Occipital lobe (tissue), 3 donors: ENCODE measurements at places on chromosomes 11 and 22.

DNA sequence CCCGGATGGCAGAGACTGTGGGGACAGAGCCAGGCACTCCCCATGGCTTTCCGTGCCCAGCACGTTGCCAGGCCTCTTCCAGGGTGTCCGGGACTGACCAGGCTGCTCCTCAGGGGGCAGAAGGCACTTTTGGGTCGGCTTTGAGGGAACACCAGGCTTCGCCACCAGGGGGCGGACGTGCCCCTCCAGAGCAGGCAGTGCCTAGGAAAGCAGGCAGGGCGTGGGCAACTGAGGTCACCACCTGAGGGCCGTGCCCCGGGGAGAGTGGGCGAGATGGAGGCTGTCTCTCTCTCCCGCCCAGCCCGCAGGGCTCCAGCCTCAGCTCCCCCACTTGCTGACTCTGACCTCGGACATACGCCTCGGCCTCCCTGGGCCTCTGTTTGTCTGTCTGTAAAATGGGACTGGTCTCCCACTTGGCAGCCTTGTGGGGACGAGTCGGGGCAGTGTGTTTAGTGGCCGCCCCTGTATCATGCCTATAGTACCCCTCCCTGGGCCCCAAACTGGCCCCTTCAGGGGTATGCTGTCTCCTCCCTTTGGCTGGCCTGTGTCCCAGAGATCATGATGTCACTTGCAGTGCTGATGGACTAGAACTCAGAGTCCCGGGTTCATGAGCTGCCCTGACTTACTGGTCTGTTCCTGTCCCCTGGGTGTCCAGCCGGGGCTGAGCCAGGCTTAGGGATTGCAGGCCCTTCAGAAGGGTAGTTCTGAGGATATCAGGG lies 4.4 kb upstream of the PRR5 start:
- DNase-seq: no peak

GRCh38 chr11:10609636-10610035 lies 41.2 kb upstream of the LYVE1 start:
- DNase-seq: no peak

- DNase-seq: no peak
Measured at GRCh38 chr11:122954455-122954854, 27.2 kb downstream of the BSX start.

DNA sequence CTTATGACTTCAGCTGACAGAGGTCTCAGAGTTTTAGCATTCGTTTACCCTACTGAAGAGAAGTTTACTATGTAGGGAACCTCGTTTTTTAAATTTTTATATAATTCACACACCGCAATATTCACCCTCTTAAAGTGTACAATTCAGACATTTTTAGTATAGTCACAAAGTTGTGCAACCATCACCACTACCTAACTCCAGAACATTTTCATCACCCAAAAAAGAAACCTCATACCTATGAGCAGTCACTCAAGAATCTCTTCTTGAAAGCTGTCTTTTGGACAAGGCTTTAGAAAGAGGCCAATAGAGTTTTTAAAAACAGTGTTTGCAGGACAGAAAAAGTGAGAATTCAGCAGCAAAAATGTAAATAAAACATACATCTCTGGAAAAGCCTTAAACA lies 39.5 kb upstream of the CLNS1A start:
- DNase-seq: no peak

DNA sequence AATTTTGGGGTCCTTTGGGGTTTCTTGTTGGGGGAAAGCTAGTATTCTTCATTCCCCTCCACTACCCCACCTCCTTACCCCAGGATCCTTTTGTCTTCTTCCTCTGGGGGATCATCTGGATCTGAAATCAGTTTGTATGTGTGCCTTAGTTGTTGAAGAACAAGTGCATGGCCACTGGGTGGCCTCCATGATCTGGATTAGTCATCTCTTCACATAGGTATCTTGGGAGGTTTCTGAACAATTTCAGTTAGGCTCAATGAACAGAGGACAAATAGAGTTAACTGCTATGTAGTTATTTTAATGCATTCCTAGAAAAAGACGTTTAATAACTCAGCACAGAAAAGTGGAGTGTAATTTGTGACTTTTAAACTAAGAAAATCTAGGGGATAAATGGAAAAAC lies 7.1 kb upstream of the VWA5A start:
- no peak for DNase-seq

- DNase-seq: no peak
Measured at GRCh38 chr22:31102441-31103081, 4.8 kb downstream of the SELENOM start.

DNA sequence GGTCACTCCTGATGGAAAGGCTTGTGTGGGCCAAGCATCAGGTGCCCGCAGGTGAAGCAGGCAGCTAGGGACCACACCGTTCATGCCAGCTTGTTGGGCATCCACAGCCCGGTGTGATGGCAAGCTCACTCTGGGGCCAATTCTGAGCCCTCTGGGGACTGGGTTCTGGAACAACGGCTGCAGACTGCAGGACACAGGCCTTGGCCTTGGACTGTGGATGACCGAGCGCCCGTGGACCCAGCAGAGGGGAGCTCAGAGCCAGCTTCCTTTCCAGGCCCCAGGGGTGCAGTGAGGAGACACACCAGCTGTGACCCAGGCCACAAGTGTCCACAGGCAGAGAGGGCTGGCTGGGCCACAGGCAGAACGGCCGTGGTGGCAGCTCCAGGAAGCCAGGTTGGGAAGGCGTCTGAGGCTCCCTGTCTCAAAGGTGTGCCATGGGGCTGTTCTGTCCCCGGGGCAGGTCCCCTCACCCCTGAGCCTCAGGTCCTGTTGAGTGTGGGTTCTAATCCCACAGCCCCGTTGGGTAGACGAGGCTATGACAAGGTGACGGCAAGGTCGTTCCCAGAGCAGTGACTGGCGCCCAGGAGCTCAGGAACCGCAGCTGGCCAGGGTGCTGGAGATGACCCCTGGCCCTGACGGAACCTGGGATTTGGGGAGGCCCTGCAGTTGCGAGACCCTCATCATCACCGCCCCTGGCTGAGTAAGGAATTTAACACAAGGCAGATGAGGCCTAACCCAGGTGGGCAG lies 1079.4 kb downstream of the BRD1 start:
- DNase-seq: no peak

DNA sequence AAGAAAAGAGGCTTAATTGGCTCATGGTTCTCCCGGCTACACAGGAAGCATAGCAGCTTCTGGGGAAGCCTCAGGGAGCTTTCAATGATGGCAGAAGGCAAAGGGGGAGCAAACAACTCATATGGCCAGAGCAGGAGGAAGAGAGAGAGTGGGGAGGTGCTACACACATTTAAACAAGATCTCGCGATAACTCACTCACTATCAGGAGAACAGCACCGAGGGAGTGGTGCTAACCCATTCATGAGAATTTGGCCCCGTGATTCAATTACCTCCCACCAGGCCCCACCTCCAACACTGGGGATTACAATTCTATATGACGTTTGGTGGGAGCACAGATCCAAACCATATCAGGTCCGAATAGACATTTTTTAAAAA lies 41.7 kb upstream of the APLNR start:
- no peak for DNase-seq
